ENCODE measurements at places on chromosomes 6 and 20. TPM values are rescaled to one million over a fixed set of nuclear protein-coding genes. Genes with fewer than 3 reads are reported as not detected.

DNA sequence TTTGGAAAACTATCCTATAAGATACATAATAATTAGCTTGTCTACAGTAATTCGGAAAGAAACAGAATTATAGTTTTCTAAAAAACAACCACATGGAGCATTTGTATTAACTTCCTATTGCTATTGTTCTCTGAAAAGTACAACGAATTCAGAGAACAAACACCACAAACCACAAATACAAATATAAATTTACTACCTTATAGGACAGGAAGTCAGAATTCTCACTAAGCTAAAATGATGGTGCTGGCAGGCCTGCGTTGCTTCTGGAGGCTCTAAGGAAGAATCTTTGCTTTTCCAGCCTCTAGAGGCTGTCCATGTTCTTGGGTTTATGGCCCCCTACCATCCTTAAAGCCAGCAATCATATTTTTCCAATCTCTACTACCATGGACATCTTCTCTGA lies 173.6 kb upstream of the TCF21 start:
- DNase-seq = no peak

DNA sequence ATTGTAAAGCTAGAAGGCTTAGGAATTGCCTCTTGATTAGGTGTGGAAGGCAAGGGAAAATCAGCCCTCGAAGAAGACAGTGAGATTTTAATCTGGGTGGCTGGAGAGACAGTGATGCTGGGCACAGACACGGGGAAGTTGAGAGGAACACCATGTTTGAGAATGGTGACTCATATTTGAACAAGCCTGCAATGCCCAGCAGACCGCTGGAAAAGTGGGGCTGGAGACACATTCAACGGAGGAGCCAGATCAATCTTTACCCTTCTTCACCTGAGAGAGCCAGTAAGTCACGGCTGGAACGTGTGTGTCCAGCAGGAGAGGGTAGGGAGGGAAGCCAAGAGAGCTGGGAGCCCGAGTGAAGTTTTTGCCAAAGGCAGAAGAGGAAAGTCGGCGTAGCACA lies 3.7 kb upstream of the ESR1 start:
- DNase-seq = no peak

- DNase-seq = no peak
These were observed 33.5 kb upstream of the BMP6 start for GRCh38 chr6:7692453-7692784.

GRCh38 chr20:41361757-41362747 lies 4.6 kb downstream of the EMILIN3 start:
- no peak for DNase-seq

Gene SLC17A9
- 9.5 TPM for total RNA-seq
